ENCODE measurements at places on chromosomes 5 and 9. TPM values are rescaled to one million over a fixed set of nuclear protein-coding genes. Genes with fewer than 3 reads are reported as not detected.

GRCh38 chr9:128454991-128455390 is 815 bp upstream of the ODF2 start:
- DNase-seq = no peak

- DNase-seq = no peak
Observed at GRCh38 chr9:87713988-87714330, 12.0 kb upstream of the CTSL start.

DNA sequence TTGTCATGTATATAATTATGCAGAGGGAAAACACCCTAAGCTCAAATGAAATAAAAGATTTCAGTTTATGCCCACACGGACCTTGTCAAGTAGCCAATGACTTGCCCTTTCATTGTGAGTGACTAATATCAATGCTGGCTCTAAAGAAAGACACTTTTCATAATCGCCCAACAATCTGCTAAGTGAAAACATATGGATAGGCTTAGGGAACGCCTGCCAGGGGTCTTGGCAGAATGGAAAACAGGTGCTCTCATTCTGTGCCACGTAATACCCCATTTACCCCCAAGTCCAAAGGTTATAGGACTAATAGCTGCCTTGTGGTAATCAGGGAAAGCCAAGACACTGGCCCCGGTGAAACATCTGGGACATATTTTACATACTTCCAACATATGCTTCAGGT is 157.7 kb downstream of the SLF1 start:
- peak; percentile 16 for DNase-seq

DNA sequence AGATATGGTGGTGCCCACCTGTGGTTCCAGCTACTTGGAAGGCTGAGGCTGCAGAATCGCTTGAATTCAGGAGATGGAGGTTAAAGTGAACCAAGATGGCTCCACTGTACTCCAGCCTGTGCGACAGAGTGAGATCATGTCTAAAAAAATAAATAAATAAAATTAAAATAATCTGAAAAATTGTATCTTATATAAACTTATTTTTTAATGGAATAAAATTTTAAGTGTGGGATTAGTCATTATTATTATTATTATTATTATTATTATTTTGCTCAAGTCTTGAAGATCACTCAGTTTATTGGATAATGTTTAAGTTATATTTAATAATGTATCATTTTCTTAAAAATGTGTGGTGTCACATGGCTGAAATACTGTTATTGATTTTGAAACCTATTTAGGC is 688.0 kb upstream of the COX7C start:
- no peak for DNase-seq

DNA sequence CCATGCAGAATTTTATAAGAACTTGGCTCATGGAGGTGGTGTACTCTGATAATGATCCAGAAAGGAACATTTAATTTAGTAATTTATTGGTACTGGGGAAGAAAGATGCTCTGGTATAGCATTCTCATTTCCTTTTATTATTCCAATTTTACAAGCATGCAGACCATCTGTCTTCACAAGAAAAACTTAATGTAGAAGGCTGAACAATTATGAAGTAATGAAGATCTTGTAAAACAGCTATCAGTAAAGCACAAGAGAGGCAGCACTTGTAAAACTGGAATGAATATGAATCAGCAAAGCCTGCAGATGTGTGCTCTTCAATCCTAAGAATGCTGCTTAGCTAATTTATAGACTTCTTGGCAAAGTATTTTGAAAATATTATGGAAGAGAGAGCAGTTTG is 300.0 kb downstream of the YTHDC2 start:
- no peak for DNase-seq

GRCh38 chr5:157541447-157542118 is 34.0 kb downstream of the ADAM19 start:
- no peak for DNase-seq

- peak; percentile 21 for DNase-seq
Observed at GRCh38 chr9:93451849-93452709, 594 bp downstream of the FAM120A start.

GRCh38 chr5:64865662-64866061 is 96.9 kb downstream of the CWC27 start:
- no peak for DNase-seq

DNA sequence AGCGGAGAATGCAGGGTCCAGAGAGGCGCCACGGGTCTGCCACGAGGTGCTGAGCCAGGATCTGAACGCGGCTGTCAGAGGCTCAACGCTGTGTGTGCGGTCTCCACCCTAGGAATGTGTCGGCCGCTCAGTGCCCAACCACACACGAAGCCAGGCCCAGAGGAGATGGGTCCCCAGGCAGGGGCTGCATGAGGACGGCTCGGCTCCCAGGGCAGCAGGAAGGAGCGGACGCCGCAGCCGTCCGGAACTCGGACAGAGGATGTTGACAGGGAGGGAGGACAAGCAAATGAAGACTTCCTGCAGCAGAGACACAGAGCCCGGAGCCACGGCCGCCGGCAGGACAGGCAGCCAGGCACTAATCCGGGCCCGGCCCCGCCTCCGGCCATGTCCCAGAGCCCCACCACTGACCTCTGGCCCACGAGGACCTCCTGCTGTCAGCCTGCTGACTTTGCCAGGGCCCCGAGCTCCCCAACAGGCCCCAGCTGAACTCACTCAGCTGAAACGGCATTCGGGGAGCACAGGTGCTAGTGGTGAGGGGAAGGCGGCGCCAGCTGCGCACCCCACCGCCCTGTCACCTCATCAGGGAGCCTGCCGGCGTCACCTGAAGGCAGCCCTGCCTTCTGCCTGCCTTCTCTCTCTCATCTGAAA is 12.7 kb downstream of the VAV2 start:
- no peak for DNase-seq

- no peak for DNase-seq
Observed at GRCh38 chr9:2190939-2191608, 175.9 kb downstream of the SMARCA2 start.

- no peak for DNase-seq
Observed at GRCh38 chr5:112863549-112863948, 2.5 kb downstream of the SRP19 start.

GRCh38 chr9:97504381-97505216 is 3.1 kb downstream of the TMOD1 start:
- DNase-seq = no peak

- DNase-seq = no peak
Observed at GRCh38 chr5:177957241-177957640, 38.8 kb downstream of the PROP1 start.

- peak; percentile 98 for DNase-seq
Observed at GRCh38 chr9:82488313-82489200, 500.0 kb downstream of the SPATA31D1 start.

- no peak for DNase-seq
Observed at GRCh38 chr5:177134697-177135225, 1.2 kb downstream of the NSD1 start.

GRCh38 chr5:172370648-172371545 is 83.4 kb downstream of the SH3PXD2B start:
- peak; percentile 67 for DNase-seq

DNA sequence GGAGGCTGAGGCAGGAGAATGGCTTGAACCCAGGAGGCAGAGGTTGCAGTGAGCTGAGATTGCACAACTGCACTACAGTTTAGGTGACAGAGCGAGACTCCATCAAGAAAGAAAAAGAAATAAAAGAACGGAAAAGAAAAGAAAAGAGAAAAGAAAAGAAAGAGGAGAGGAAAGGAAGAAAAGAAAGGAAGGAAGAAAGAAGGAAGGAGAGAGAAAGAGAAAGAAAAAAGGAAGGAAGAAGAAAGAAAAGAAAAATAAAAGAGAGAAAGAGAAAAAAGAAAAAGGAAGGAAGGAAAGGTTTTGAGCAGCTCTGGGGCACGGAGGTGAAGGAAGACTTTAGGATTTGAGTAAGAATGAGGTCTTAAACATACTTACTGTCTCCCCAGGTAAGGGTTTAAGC is 18.4 kb downstream of the TLN1 start:
- DNase-seq = no peak

- DNase-seq = no peak
Observed at GRCh38 chr5:124162767-124163532, 583.5 kb downstream of the ZNF608 start.

FOXD4L5 gene
- total RNA-seq = not detected

GRM6 gene
- not detected for total RNA-seq

PDLIM4 gene
- total RNA-seq = 1.8 TPM

IPO11 gene
- total RNA-seq = 23.0 TPM

PNPLA7 gene
- 0.37 TPM for total RNA-seq

DMRT2 gene
- total RNA-seq = 4.0 TPM

RANBP6 gene
- 18.1 TPM for total RNA-seq

PTGES gene
- 5.1 TPM for total RNA-seq

PCDHB4 gene
- total RNA-seq = 0.43 TPM

OR1J2 gene
- total RNA-seq = not detected

GADD45G gene
- not detected for total RNA-seq
